Colonic mucosa (tissue), 4 donors: ENCODE measurements at places on chromosomes 4 and X. TPM values are rescaled to one million over a fixed set of nuclear protein-coding genes. Genes with fewer than 3 reads are reported as not detected.

DNA sequence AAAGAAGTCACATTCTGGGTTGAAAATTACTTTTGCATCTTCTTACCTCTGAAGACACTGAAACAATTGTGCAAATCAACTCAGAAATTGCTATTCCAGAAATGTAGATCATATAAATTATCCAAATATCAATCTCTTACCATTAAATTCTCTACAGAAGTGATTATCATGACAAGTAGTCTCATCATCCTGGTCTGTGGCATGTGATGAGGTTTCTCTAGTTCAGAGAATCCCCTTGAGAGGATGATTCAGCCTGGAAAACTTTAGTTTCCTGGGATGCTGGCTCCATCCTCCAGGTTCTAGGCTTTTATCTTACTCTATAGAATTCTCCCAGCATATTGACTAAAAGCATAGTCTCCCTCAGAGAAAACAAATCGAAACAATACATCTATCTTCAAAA lies 76.2 kb upstream of the S100G start:
- DNase-seq = no peak

GRCh38 chr4:159697322-159698283 lies 594.7 kb downstream of the RAPGEF2 start:
- no peak for DNase-seq

GRCh38 chr4:86283371-86283770 lies 76.5 kb downstream of the MAPK10 start:
- DNase-seq = no peak

DNA sequence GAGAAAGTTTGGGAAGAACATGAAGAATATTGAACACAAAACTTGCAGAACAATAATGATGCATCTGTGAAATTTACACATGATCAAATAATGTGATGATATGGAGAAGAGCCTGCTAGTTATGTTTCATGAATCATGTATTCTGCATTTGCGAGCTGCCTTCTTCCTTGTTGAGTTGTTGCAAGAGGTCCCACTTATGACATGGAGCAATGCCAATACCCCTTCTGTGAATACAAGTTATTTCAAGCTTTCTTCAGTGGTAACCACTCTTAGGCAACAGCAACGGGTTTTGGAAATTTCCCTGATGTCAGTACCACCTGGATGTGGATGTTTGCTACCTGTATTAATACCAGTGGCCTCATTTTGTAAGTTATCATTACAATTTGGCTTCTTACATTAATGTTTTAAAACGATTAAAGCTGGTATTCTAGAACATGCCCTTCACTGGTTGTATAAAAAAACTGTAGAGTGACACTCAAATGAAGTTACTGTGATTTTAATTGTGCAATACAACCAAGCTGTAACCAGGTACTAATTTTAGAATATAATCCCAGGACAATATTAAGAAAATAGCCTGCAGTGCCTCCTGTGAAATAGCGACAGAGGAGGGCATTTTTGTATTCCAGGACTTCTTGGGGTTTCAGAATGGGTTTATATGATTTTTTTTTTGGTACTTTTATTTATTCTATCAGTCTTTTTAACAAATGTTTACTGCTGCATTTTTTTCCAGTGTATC lies 25.3 kb downstream of the IQCM start:
- DNase-seq = no peak

GRCh38 chr4:181870326-181870725 lies 372.9 kb upstream of the TENM3 start:
- no peak for DNase-seq

DNA sequence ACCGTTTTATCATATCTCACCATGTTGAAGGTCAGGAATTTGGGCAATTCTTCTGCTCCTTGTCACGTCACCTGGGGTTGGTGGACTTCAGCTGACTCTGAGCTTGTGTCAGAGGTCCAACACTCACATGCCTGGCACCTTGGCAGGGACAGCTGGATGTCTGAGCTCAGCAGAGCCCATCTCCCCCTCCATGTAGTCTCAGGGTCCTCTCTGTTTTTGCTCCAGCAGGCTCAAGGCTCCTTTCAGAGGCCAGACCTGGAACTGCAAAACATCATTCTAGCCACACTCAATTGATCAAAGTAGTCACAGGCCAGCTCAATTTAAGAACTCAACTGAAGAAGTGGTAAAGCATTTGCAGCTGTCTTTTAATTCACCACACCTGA lies 45.4 kb downstream of the EDNRA start:
- DNase-seq = no peak

DNA sequence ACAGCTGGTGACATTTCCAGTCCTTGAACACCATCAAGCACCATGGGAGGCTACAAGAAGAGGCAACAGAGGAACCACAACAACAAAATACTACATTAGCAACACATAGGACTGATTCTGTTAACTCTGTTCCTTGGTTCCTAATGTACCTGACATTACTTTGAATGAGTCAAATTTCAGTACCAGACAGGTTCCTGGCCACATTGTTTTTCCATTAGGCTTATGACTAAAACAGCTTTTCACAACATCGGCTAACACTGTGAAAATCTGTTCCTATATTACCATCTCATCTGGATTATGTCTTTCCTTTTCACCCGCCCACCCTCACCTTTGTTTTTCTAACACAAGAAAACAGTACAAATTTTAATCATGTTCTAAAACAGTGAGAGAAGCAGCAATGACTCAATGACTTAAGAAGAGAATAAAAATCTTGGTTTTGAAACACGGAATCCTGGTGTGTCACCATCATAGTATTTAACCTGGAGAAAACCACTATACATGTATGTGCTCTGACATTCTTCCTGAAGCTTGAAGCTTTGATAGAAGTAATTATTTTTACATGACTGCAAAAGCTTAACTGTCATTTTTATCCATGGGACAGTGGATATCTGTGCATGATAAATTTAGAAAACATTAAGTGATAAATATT lies 143.9 kb downstream of the SCFD2 start:
- DNase-seq = no peak

GRCh38 chrX:903116-903515 lies 272.5 kb downstream of the SHOX start:
- DNase-seq = no peak

DNA sequence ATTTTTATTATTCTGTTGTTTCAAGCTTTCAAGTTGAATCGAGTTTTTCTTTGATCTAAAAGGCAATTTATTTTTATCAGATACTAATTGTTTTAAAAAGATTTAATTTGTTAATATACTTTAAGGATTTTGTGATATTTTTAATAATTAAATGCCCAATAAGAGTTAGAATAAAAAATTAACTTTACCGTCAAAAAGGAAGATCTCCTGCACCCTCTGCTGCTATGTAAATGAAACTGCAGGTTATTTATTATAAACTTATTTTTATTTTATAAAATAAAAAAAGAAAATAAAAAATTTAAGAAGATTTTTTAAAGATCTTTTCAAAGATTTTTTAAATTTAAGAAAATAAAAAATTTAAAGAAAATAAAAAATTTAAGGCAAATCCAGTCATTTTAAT lies 166.1 kb downstream of the CCSER1 start:
- no peak for DNase-seq

DNA sequence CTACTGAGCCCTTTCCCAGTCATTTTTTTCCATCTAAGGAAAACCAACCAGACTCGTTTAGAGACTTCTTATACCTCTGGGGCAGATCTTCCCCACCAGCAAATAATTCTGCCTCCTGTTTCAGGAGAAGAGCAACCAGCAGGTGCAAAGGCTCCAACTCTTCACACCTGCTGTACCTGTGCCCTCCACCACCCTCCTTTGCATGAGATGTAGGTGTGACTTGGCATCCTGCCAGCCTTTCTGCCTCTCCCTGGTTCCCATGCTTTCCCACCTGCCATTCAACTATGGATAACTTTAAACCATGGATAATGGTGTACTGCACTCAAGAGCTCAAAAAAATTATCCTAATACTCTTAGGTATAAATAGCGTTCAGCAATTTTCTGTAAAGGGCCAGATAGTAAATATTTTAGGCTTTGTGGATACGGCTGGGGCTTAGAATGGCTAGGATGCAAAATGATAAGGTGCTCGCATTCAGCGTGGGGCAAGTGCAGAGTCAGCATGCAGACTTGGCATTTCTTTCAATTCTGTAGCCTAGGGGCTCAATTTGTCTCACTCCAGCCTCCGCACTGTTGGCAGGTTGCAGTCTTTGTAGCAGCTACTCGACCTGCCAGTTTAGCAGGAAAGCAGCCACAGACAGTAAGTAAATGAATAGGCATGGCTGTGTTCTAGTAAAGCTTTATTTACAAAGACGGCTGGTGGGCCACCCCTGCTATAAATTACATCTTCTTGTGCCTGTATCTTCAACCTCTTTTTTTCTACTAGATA lies 79.8 kb downstream of the HCCS start:
- DNase-seq = peak; percentile 61

- no peak for DNase-seq
Measured at GRCh38 chr4:139212900-139213299, 35.9 kb upstream of the ELF2 start.

GRCh38 chr4:66804979-66805378 lies 740.3 kb downstream of the CENPC start:
- no peak for DNase-seq

GRCh38 chrX:41116948-41117347 lies 31.7 kb downstream of the USP9X start:
- no peak for DNase-seq

GRCh38 chr4:127604949-127605709 lies 27.6 kb upstream of the INTU start:
- DNase-seq = no peak

TMPRSS11A gene
- total RNA-seq = not detected

TRIM2 gene
- 151 TPM for total RNA-seq

TNIP3 gene
- 1.2 TPM for total RNA-seq

GALNTL6 gene
- total RNA-seq = 0.20 TPM

MAGEC2 gene
- 0.17 TPM for total RNA-seq

GRID2 gene
- not detected for total RNA-seq
